Activated CD4-positive, alpha-beta T cell treated with anti-CD3 and anti-CD28 coated beads, Interleukin-2, amount 50 U/mL, for 1 hour (primary cell): ENCODE measurements at places on chromosomes 2 and 18.

- no peak for DNase-seq
Measured at GRCh38 chr18:79108549-79109215, 39.5 kb downstream of the ATP9B start.

- no peak for DNase-seq
Measured at GRCh38 chr2:67646714-67647333, 249.7 kb downstream of the ETAA1 start.

GRCh38 chr18:22233266-22233665, 63.9 kb downstream of the GATA6 start:
- DNase-seq: no peak

DNA sequence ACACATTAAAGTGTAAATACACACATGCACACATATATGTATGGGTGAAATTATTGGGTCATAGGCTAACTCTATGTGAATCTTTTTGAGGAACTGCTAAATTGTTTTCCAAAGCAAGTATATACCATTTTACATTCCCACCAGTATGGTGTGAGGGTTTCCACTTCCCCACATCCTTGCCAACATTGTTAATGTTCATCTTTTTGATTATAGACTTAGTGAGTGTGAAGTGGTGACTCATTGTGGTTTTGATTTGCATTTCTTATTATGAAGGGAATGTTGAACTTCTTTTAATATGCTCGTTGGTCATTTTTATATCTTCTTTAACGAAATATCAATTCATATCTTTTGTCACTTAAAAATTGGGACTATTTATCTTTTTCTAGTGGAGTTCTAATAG, 181.8 kb upstream of the GCFC2 start:
- DNase-seq: no peak
